ENCODE measurements at places on chromosomes 6 and 20.

DNA sequence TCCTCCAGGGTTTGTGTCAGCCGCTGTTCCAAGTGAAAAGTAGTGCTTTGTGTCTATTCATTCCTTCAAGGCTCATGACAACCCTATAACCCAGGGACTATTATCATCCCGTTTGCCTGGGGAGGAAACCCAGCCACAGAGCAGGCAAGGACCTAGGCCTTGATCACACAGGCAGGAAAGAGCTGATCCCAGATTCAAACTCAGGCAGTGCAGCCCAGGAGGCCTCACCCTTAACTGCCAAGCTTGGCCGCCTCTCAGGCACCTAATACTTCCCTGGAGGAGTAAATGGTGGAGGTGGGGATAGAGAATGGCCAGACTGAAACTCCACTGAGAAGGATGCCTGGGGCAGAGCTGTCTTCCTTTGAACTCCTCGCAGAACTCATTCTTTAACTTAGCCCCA, 215.1 kb upstream of the QKI start:
- DNase-seq = no peak

GRCh38 chr6:152117156-152118133, 310.0 kb downstream of the ESR1 start:
- DNase-seq = peak; percentile 50

- DNase-seq = no peak
Measured at GRCh38 chr6:158832026-158832425, 12.9 kb upstream of the EZR start.

DNA sequence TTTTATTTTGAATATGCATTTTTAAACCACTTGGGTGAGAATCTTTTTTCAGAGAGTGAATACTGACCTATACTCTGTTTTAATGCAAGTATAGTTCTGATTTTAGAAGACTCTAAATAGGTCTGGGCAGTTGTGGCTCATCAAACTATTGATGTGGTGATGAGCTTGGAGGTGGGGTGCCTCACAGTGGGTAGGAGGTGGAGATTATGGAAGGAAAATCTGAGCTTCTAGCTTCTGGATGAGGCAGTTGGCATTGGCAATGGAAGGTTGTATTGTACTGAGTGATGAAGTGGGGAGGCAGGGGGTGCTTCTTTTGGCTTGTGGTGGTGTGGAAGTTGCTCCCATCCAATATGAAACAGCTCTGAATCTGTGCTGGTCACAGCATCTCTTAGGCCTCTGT, 52.7 kb downstream of the VAPB start:
- no peak for DNase-seq

- DNase-seq = no peak
Measured at GRCh38 chr6:83047065-83047754, 18.4 kb downstream of the UBE3D start.

- no peak for DNase-seq
Measured at GRCh38 chr6:121694389-121694788, 258.9 kb downstream of the GJA1 start.

DNA sequence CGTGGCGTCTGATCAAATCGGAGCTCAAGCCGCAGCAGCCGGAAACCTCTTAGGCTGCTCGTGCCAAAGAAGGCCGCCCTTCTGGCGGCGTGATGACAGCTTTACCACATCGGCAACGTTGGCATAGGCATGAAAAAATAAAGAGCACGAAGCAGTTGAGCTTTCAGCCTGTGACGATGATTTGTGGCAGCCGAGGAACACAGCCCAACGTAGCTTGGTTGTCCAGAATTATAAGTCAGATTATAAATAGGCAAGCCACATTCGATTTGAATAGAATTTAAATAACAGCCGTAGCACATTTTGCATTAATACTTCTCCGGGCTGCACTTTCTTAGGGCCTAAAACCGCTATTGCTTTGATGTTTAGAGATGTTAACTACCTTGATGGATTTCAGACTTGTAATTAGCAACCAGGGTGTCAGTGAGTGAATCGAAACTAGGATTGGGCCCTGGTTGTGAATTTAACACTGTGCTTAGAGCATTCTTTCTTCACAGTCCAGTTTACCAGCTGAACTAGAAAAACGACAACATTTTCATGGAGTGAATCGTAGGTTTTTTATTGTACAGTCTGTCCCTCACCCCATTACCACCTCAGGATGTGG, 864 bp upstream of the BCLAF1 start:
- DNase-seq = peak; percentile 91

GRCh38 chr6:100257793-100258395, 206.8 kb downstream of the SIM1 start:
- DNase-seq = no peak

DNA sequence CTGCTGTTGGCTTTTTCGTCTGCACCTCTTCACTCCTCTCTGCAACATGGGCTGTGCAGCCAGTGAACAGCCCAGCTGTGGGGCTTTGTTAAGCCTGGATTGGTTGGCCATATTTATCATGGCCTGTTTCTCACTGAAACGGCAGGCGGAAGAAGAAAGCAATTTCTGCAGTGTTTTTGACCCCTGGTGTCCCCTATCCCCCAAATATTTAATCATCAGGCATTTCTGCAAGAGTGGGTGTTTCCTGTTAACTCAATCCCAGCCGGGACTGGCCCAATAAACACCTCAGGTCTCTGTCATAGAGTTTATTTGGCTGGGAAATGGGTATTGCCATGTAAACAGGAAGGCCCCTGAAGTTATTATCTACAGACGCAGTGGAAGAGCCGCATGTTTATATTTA, 174.8 kb upstream of the SUPT3H start:
- DNase-seq = no peak

DNA sequence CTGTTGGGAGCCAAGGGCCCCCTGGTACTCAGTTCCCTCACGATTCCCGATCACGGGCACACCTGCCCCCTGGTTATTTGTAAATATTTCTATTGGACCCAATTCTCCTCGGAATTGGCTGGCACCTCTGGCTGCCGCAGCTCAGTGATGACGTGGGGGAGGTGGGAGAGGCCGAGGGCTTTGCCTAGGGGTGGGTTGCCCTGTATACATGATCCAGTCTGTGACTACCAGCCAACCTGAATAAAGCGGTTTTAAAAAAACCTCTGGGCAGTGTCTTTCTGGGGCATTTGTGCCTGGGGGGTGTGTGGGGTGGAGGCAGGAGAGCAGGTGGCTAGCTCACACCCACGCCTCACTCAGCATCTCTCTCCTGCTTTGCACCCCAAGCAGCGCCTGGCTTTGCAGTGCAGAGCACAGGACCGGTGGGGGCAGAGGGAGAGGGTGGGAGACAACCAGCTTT, 42.2 kb downstream of the VSTM2L start:
- DNase-seq = no peak

DNA sequence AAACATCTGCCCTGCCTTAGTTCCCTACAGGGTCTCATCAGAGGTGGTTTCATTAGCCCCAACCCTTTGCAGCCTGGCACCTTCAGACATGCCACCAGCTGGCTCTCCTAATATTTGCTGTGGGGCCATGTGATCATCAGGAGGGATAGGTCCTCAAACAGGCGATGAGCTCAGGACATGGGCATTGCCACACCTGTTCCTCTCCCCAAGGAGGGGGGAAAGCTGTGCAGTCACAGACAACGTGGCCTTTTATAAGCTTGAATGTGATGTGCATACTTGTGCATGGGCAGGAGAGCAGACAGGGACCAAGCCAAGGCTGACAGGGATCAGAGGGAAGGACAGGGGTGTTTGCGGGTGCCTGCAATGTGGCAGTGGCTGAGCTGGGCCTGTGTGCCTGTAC, 78.8 kb upstream of the ZNFX1 start:
- no peak for DNase-seq

- no peak for DNase-seq
Measured at GRCh38 chr6:74366634-74367033, 670.6 kb downstream of the CD109 start.

- DNase-seq = no peak
Measured at GRCh38 chr6:3109761-3110160, 8.8 kb upstream of the BPHL start.

- DNase-seq = peak; percentile 37
Measured at GRCh38 chr20:64037498-64038213, 1.7 kb downstream of the C20orf204 start.

GRCh38 chr6:157638779-157639178, 184.3 kb upstream of the SNX9 start:
- DNase-seq = peak; percentile 20

DNA sequence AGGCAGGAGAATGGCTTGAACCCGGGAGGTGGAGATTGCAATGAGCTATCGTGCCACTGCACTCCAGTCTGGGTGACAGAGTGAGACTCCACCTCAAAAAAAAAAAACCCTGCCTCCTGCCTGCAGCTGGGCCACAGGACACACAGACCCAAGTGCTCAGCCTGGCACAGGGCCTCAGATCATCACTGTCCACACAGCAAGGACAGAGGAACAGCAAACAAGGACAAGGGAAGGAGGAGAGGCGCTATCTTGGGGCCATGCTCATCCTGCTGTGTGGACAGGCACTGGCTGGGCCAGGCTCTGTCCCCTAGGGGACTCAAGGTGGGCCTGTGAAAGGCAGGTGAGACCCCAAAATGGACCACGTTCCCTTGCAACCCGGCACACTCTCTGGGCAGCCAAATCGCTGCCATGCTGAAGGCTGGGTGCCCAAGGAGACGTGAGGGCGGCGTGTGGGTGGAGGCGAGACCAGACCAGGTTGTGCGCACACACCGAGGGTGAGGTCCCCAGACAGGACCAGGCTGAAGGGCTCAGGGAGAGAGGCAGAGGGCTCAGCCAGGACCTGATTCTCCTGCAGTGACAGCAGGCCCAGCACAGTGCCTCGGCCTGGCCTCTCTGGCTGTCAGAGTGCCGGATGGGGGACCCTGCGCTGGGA, 9.1 kb downstream of the UCKL1 start:
- DNase-seq = no peak

DNA sequence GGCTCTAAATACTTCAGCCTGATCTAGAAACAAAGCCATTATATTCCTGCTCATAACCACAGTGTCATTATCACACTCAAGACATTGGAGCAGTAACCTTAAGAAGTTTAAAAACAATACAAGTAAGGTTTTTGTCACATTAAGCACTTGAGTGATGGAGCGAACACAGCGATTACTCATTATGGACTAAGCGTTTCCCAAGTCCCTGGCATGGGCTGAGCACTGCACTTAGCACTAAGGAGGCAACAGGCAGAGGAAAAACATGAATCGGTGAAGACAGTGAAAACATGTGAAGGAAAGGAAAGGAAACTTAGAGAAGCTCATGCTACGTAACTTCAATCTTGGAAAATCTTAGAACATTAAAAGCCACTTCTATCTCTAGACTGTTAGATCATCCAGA, 108.7 kb downstream of the SLC24A3 start:
- no peak for DNase-seq

- no peak for DNase-seq
Measured at GRCh38 chr20:37991908-37992307, 41.3 kb downstream of the TTI1 start.

DNA sequence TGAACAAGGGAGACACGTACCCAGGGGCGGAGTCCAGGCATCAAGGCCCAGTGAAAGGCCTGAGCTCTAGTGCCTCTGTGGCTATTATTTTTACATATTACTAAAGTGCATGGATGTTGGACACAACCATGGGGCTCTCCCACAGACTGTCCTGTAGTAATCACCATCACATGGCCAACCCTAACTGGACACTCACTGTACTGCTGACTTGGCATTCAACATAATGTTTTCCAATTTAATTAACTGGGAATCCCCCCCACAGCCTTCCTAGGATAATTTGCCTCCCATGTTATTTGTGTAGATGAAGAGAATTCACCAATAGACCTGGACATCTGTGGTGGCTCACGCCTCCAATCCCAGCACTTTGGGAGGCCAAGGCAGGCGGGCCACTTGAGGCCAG, 34.5 kb downstream of the ARFGEF2 start:
- no peak for DNase-seq

GRCh38 chr6:90829311-90829710, 242.4 kb upstream of the MAP3K7 start:
- DNase-seq = no peak

- peak; percentile 39 for DNase-seq
Measured at GRCh38 chr6:39420300-39421265, 98.1 kb upstream of the KCNK16 start.

GRCh38 chr20:25539742-25540672, 45.3 kb downstream of the NINL start:
- no peak for DNase-seq

GRCh38 chr20:56091628-56092234, 86.4 kb upstream of the CBLN4 start:
- no peak for DNase-seq

GRCh38 chr6:55082021-55082420, 92.3 kb upstream of the HCRTR2 start:
- no peak for DNase-seq

DNA sequence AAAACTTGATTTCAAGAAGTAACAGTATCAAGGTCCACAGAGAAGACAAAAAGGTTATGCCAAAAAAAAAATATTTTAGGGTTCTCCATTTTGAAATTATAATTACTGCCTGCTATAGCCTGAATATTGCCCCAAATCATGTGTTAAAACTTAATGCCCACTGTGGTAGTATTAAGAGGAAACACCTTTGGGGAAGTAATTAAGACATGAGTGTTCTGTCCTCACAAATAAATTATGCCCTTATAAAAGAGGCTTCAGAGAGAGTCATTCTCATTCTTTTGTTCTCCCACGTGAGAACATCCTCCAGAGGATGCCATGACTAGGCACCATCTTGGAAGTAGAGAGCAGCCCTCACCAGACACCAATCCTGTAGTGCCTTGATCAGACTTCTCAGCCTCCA, 66.2 kb downstream of the GMDS start:
- DNase-seq = no peak

- no peak for DNase-seq
Measured at GRCh38 chr6:139698526-139699176, 324.2 kb upstream of the CITED2 start.

- no peak for DNase-seq
Measured at GRCh38 chr6:157329829-157330228, 6.5 kb upstream of the TMEM242 start.

GRCh38 chr6:14693301-14694192, 552.3 kb upstream of the JARID2 start:
- DNase-seq = no peak

GRCh38 chr6:160461641-160462040, 113.5 kb downstream of the SLC22A3 start:
- no peak for DNase-seq

GRCh38 chr20:34015401-34016335, 22.0 kb downstream of the RALY start:
- DNase-seq = no peak

- DNase-seq = peak; percentile 57
Measured at GRCh38 chr6:125747589-125748405, 1.6 kb upstream of the HEY2 start.

- no peak for DNase-seq
Measured at GRCh38 chr20:29763821-29764511, 1493.5 kb upstream of the DEFB115 start.

GRCh38 chr20:49445176-49445575, 37.3 kb downstream of the KCNB1 start:
- no peak for DNase-seq

DNA sequence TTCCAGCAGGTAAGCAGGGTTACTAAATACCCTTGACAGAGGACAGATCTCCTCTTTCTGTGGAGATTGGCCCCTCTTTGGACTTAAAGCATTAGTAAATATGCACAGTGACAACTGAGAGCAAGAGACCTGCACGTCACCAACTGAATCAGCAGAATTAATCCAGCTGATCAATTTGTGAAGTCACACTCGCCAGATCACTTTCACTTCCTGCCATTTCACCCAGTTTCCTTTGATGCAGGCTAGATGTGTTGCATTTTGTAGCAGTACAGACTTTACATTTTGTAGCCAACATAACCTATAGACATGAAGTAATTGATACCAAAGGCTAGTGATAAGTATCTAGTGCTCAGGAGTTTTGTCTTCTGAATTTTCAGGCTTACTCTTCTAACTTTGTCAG, 11.9 kb downstream of the SYNE1 start:
- DNase-seq = no peak

- no peak for DNase-seq
Measured at GRCh38 chr6:29201966-29202365, 31.3 kb downstream of the OR2J2 start.

GRCh38 chr6:3196770-3197169, 30.7 kb downstream of the TUBB2B start:
- no peak for DNase-seq
